NCI-H82 (cell line): ENCODE measurements at places on chromosomes 2 and 18.
A peak's percentile ranks its signal among the peaks of the same experiment; 100 is the strongest.

- no peak for DNase-seq
These were observed 91.3 kb downstream of the TLK1 start for GRCh38 chr2:171069286-171069956.

GRCh38 chr2:40230707-40231432, 221.0 kb downstream of the SLC8A1 start:
- no peak for DNase-seq

GRCh38 chr2:6446938-6447608, 418.6 kb downstream of the CMPK2 start:
- peak; percentile 89 for DNase-seq

GRCh38 chr18:75618146-75618545, 190.6 kb upstream of the SMIM21 start:
- no peak for DNase-seq

- no peak for DNase-seq
These were observed 32.1 kb downstream of the HK2 start for GRCh38 chr2:74865770-74866674.

DNA sequence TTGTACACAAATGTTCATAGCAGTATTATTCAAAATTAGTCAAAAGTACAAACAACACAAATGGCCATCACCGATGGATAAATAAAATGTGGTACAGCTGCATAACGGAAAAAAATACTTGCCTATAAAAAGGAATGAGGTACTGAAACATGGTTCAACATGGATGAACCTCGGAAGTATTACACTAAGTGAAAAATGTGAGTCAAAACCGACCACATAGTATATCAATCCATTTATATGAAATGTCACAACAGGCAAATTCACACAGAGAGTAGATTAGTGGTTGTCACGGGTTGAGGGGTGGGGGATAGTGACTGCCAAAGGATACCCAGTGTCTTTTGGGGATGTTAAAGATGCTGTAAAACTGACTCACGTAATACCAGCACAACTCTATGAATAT, 3.5 kb downstream of the SS18 start:
- DNase-seq: no peak
